ENCODE measurements at places on chromosomes 5 and 9.

DNA sequence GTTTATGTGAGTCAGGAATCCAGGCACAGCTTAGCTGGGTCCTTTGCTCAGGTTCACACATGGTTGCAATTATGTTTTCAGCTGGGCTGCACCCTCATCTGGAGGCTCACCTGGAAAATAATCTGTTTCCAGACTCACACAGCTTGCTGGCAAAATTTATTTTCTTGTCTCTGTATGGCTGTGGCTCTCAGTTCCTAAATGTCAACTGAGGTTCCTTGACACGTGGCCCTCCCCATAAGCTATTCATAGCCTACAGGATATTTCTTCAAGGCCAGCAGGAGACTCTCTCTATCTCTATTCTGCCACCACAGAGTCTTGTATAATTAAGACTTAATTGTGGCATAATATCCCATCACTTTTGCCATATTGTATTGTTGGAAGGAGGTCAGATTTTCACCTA lies 732.0 kb downstream of the CDH18 start:
- no peak for DNase-seq

DNA sequence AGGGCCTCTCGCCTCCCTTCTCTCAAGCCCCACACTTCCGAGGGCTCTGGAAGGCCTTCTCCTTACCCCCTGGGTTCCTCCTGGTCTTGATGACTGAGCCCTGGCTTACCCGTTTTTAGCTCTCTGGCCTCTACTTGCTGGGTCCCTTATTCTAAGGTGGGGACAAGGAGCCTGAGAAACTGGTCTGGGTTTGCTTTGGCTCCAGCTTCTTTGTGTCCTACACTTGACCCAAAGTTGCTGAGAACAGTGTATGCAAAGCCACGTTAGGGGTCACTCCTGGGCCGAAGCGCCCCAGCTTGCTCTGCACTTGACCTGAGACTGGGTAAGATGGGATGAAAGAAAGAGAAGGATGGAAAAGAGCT lies 788 bp downstream of the ZNF346 start:
- DNase-seq: peak; percentile 18

DNA sequence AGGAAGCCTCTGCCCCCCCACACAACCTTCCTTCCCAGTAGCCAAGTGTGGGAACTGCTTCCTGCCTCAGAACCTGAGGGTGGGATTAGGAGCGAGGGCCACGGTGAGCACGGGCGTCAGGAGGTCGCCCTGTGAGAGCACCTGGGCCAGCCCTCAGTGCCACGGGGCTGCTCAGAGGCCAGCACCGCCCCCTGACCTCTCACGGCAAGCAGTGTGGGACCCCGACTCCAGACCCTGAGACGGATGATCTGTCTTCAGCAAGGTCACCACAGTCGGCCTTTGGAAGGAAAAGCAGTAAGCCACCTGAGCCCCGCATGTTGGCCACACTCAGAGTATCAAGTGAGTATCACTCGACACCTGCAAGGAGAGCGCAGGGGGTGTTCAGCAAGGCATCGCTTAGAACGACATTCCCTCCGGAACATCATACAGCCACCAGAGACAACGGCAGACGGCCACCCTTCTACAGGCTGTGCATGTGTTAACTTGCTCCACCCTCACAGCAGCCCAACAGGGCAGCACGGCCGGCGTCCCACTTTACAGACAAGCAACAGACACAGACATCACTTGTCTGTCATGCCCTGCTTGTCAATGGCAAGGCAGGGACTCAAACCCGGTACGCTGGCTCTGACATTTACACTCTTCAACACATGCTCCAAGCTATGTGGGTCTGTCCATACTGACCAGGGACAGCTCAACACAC lies 50.2 kb downstream of the IPPK start:
- no peak for DNase-seq

DNA sequence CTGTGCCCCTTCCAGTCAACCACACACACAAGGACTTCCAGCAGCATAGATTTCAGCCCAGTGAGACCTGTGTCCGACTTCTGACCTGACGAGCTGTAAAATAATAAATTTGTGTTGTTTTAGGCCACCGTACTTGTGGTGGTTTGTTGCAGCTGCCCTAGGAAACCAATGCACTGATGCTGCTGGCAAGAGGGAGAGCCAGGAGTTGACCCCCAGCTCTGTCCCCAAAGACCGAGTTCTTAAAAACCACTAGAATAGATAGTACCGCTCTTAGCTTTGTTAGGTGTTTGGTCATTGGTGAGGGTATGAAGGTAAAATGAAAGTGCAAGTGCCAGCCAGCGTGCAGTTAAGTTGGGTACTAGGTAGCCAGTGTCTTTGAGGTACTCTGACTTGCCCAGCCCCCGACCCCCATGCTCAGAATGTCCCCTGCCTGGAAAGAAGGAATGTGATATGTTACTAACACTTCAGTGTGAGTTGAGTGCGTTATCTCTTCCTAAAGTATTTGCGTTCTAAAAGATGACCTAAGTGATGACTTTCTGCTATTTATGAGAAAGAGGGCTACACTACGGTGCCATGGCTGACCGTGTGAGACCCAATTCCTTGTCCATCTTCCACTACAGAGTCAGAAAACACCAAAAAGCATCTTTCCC lies 185.6 kb downstream of the AOPEP start:
- no peak for DNase-seq

DNA sequence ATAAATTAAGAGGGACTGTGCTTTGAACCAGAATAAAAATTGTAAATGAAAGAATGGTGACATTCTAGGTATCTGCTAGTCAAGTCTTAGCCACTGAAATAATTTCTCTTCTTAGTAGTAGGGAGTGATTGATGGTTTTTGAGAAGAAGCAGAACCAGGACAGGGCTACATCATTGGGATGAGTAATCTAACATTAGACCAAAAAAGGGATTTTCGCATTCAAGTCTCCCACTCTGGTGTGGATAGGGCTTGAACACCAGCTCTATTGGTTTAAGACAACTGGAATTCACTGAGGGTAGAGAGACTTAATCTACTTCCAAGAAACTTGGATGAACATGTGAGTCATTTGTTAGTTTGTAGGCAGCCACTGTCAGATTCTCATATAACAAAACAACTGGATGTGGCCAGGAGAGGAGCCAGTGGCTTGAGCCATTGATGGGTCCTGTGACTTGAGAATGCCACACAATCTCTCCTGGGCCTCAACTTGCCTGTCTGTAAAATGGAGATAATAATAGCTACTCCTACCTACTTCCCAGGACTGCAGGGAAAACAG lies 16.6 kb downstream of the FAT2 start:
- DNase-seq: no peak

- no peak for DNase-seq
Observed at GRCh38 chr5:21238786-21239185, 1250.8 kb upstream of the CDH18 start.

GRCh38 chr5:92320446-92320845 lies 937.3 kb upstream of the ARRDC3 start:
- no peak for DNase-seq

- no peak for DNase-seq
Observed at GRCh38 chr5:139910901-139911300, 115.3 kb downstream of the PSD2 start.

DNA sequence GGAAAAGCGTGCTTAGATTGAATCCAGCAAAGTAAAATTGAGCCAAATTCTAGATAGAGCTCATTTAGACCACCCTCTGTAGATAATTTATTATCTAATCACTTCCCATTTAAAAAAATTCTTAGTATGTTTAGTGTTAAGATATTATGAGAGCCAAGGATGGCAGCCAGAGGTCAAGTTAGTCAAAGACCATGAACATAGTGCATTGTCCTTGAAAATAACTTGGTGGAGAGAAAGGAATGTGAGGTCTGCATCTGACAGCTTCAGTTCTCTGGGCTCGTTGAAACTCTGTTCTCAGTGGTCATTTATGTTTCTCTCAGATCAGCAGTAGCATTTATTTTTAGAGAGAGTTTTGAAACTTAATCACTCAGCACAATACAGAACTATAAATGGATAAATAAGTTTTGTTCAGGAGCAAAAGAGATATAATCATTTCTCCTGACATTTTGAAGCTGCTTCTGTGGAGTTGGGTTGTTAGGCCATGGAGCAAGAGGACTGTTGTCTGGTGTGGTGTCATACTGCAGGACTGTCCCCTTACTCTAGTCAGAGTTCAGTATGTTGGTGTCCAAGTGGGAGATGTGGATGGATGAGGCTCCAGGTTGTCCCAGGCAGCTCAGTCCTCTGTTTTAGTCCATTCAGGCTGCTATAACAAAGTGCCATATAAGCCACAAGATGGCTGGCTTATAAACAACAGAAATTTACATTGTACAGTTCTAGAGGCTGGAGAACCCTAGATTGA lies 337.7 kb downstream of the FBXL7 start:
- no peak for DNase-seq

- DNase-seq: no peak
Observed at GRCh38 chr9:127846443-127847177, 7.8 kb downstream of the ENG start.

DNA sequence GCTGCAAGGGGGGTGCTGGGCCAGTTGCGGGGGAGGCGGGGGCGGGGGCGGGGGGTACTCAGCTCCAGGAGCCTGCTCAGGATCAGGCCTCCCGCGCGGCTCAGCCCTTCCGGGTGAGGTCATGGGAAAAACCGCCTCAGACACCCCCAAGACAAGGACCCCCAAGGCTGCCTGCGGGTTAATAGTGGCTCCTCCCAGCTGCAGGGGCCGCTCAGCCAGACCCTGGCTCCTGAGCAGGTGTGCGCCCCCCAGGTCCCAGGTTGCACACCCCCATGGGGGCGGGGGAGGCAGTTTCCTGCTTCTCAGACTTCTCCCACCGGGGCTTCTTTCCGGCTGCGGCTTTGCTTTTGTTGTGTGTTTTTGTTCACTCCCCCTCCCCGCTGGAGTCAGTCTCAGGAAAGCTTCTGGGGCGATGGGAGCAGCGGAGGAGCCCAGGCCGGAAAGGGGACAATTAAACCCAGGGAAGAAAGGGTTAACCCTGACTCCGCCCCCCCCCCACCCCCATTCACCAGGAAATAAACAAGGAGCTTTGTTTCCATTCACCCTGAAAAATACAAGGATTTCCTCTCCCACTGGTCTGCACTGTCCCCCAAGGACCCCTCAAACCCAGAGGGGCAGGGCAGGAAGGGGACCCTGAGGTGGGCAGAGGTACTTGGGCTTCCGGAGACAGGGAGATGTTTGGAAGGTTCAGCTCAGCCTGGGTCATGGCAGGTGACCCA lies 42.3 kb upstream of the NOTCH1 start:
- DNase-seq: no peak

GRCh38 chr5:74376187-74376586 lies 264.3 kb downstream of the ENC1 start:
- no peak for DNase-seq

DNA sequence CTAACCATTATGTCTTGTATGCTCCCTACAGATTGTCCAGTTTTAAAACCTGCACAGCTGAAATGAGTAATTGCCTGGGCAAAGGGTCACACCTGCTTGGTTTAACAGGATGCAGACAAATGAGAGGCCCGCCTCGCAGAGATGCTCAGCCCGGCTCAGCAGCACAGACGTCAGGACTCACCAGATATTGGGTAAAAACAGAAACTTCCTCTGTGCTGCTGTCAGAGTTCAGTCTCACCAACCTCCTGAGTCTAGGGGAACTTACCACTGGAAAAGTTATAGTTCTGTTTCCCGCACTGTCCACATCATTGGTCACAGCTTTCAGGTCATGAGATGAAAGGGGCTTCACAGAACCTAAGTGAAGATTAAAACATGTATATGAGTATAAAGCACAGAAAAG lies 152.5 kb downstream of the ESM1 start:
- no peak for DNase-seq

GRCh38 chr5:124454081-124454480 lies 292.4 kb downstream of the ZNF608 start:
- no peak for DNase-seq

DNA sequence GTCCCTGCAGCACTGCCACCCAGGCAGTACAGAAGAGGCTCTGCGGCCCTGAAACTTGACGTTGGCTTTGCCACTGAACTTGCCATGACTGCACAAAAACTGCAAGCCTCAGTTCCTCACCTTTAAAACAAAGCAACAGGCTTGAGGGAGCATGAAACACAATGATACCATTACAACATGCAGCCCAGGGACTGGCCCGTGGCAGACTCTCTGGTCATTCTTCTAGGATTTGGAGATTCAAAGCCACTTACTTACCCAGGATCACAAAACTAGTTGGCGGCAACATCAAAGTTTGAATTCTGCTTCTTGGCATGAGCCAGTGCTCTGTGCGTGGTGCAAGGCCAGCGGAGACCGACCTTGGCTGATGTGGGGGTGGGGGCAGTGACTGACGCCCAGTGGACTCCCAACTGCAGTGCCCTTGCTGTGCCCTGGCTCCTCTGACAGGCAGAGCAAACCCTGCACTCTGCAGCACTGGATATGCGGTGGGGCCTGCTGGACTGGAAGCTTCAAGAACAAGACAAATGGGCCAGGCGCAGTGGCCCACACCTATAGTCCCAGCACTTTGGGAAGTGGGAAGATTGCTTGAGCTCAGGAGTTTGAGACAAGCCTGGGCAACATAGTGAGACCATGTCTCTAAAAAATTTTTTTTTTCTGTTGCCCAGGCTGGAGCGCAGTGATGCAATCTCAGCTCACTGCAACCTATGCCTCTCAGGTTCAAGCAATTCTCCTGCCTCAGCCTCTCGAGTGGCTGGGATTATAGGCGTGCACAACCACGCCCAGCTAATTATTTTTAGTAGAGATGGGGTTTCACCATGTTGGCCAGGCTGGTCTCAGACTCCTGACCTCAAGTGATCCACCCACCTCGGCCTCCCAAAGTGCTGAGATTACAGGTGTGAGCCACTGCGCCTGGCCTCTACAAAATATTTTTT lies 18.9 kb downstream of the SQSTM1 start:
- no peak for DNase-seq

- no peak for DNase-seq
Observed at GRCh38 chr5:74324556-74324955, 316.0 kb downstream of the ENC1 start.

GRCh38 chr5:158390577-158390976 lies 531.6 kb upstream of the CLINT1 start:
- no peak for DNase-seq

- no peak for DNase-seq
Observed at GRCh38 chr5:124952079-124952478, 205.6 kb upstream of the ZNF608 start.

DNA sequence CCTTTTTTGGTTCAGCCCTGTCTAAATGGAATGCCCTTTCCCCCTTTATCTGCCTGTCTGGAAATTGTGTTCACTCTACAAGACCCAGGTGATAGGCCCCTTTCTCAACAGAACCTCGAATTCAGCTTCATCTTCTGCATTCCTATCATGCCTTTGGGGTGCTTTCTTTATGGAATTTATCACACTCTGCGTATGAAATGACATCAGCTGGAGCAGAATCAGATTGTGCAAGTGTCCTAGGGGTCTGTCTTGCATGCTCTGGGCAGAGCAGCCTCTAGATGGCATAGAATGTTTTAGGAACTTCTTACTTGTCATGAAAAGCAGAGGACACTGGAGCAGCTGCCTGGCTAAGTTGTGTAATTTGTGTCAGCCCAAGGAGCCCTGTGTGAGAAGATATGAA lies 84.9 kb downstream of the ISL1 start:
- DNase-seq: no peak

All from CD4-positive, alpha-beta memory T cell (primary cell).